ENCODE measurements at places on chromosomes 7 and 10. TPM values are rescaled to one million over a fixed set of nuclear protein-coding genes. Genes with fewer than 3 reads are reported as not detected.

PDE6C gene
- total RNA-seq: not detected

PSTK gene
- 5.9 TPM for total RNA-seq

PAX4 gene
- not detected for total RNA-seq

ENKUR gene
- not detected for total RNA-seq

ACTR3C gene
- total RNA-seq: 3.2 TPM

DYDC1 gene
- not detected for total RNA-seq

FAM170B gene
- total RNA-seq: not detected

SMO gene
- total RNA-seq: 4.7 TPM

GARIN1A gene
- total RNA-seq: 0.39 TPM

SRRM3 gene
- total RNA-seq: 27.1 TPM

ASZ1 gene
- not detected for total RNA-seq

GPR26 gene
- not detected for total RNA-seq

BLVRA gene
- 54.8 TPM for total RNA-seq

DOCK1 gene
- 16.8 TPM for total RNA-seq

ZNF789 gene
- 2.6 TPM for total RNA-seq

Measured in right atrium auricular region (tissue), 2 donors.